ENCODE measurements at places on chromosomes 5 and 9. TPM values are rescaled to one million over a fixed set of nuclear protein-coding genes. Genes with fewer than 3 reads are reported as not detected.

GRCh38 chr5:133467335-133467779 lies 145.0 kb downstream of the FSTL4 start:
- DNase-seq: no peak

- no peak for DNase-seq
These were observed 1309.1 kb upstream of the DMAC1 start for GRCh38 chr9:9108641-9109040.

DNA sequence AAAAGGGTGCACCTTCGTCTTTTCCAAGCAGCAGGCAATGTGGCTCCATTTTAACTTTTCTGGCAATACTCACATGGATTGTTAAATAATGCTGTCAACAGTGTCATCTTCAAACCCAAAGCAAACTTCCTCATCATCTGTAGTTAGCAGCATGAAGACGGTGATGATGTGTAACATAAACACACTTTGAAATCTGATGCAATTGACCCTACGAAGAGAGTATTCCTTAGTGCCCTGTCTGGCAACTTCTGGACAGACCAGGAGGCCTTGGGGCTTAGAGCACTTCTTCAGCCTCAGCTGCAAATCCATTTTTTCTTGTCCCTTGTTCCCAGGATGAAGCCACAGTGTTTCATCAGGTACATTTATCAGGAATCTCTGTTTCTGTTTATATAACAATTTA lies 149.1 kb downstream of the GHR start:
- no peak for DNase-seq

GRCh38 chr5:176866707-176867310 lies 32.3 kb downstream of the HK3 start:
- DNase-seq: no peak

GRCh38 chr5:18720002-18720401 lies 1085.7 kb downstream of the TAF11L14 start:
- no peak for DNase-seq

GRCh38 chr5:82599692-82600091 lies 321.5 kb upstream of the RPS23 start:
- no peak for DNase-seq

- DNase-seq: no peak
These were observed 12.8 kb upstream of the TEX48 start for GRCh38 chr9:114694719-114695269.

DNA sequence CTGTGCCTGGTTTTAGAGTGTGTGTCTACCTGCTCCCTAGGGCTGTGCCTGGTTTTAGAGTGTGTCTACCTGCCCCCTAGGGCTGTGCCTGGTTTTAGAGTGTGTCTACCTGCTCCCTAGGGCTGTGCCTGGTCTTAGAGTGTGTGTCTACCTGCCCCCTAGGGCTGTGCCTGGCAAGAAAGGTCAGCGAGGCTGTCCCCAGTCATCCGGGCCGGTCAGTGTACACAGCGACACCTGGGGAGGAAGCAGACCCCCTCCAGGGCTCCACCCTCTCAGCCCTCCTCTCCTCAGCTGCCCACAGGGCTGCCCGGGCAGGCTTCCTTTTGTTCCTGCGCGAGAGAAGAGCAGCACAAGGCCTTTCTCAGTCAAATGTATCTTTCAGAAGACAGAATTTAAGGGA lies 4.1 kb downstream of the NRARP start:
- peak; percentile 33 for DNase-seq

DNA sequence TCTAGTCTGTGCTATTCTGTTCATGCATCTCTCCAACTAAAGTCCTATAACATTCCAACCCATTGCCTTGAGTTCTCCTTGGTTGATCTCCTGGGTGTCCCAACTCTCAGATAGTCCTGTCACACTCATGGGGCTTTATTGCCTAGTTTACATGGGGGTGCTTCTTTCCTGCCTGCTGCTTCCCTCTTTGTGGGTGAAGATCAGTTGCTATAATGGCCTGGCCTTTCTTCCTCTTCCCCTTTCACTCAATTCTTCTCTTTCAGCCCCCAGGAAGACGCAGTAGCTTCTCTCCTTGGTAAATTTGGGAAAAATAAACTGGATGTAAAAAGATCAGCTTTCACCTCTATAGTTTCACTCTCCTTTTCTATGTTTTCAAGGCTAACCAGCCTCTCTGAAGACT lies 66.5 kb downstream of the PTCD2 start:
- DNase-seq: no peak

GRCh38 chr5:170393235-170393634 lies 4.1 kb upstream of the KCNMB1 start:
- no peak for DNase-seq

DNA sequence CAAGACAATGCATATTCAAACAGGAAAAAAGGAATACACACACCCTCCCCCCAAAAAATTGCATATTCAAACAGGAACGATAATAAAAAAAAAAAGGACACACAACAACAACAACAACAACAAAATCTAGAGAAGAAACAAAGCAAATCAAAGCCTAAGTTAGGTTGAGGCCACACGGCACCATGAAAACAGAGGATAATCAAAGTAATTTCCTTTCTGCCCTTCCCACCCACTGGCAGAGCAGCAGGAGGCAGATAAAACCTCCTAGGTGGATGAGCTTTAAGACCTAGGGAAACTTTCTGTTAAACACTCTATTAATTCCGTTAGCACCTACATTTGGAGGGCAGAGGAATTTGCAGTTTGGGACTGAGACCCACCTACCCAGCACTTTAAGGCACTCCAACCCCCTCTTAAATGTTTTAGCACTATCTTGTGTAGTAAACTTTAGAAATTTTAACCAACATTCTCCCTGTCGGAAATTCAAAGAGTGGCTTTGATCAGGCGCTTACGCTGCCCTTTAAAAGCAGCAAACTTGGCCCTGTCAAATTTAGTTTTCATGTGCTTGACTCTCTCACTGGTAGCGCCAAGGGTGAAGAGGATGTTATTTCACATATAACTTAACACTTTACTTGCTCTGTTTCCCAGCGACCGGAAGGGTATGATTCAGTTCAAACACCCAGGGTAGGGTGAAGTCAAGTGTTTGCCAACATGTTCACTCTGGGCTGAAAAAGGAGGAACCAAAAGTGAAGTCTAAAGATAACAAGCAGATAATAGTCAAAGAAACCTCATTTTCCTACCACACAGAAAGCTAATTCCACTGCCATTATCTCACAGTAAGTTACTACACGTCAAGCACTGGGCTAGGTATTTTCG lies 9.2 kb downstream of the ENC1 start:
- no peak for DNase-seq

DNA sequence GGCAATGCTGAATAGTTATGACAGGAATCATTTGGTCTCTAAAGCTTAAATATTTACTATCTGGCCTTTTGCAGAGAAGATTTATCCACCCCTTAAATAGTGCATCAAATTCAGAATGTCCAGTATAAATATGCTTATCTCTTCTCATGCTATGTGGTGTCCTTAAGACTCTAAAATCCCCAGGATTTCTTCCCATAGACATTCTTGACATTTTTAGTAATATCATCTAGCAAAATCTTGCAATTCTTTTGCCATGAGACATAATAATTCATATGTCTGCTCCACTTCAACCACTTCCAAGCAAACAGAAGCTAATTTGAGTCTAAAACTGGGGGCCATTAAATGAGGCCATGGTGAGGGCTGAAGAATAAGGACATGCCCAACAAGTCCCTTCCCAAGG lies 1923.4 kb upstream of the CDH9 start:
- DNase-seq: no peak

DNA sequence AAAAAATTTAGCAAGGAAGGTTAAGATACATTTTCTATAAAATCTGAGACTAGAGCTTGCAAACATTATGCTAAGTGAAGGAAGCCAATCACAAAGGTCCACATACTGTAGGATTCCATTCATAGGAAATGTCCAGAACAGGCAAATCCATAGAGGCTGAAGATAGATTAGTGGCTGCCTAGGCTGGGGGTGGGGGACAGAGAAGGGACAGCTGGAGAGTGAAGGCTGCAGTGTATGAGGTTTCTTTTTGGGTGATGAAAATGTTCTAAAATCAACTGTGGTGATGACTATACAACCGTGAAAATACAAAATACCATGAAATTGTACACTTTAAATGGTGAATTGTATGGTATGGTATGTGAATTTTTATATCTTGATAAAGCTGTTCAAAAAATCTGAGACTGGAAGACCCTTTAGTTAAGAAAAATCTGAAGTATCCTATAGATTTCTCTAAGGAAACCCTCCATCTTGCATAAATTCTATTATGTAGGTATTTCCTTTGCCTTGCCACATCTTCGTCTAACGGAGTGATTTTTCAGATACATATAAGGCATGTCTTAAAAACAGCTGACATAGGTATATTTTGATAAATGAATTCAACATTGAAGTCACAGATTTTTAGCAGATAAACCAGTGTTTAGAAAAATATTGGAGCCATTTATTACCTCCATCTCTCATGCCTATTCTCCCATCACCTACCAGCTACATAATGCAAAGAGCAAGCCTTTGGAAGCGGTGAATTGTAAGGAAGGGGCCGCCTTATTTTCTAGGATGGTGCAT lies 121.1 kb downstream of the LMNB1 start:
- DNase-seq: no peak

DNA sequence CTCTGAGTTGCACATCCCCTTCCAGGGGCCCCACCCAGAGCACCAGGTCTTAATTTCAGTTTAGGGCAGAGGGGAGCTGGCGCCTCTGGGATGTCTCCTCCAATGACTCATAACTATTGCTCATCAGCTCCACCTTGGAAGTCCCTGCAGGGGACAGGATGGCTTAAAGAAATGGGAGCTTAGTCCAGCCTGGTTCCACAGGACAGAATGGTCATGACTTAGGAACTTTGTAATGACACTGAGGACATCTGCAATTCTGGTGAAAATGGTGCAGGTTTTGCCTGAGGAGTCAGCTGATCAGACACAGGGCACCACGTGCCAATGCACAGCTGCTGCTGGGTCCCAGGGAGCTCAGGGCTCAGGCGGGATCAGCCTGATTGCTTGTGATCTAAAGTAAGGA lies 16.4 kb upstream of the PPP1R26 start:
- no peak for DNase-seq

DNA sequence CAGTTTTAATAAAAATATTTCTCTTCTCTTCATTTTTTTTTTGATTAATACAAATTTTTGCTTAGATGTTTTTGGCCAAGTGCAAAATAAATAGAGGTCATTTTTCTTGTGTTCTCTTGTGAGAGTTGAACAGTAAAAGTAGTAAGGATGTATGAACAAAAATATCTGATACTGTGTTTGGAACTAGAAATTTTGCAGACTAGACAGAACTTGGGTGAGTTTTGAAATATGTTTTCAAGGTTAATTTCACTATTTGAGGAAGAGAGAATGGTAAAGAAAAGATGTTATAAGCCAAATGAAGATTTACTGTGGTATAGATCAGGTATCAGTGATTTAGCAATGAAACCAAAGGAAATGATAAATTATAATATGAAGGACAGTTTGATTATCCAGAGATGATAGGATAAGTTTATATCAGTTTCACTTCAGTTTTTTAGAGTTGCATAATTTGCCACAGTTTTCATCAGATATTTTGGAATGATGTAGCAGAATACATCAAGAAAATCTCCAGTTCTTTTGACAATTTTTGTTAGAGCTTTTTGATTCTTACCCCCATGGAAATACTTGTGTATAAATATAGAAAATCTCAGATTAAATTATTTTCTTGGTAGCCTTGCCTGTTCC lies 147.9 kb upstream of the VCAN start:
- no peak for DNase-seq

DNA sequence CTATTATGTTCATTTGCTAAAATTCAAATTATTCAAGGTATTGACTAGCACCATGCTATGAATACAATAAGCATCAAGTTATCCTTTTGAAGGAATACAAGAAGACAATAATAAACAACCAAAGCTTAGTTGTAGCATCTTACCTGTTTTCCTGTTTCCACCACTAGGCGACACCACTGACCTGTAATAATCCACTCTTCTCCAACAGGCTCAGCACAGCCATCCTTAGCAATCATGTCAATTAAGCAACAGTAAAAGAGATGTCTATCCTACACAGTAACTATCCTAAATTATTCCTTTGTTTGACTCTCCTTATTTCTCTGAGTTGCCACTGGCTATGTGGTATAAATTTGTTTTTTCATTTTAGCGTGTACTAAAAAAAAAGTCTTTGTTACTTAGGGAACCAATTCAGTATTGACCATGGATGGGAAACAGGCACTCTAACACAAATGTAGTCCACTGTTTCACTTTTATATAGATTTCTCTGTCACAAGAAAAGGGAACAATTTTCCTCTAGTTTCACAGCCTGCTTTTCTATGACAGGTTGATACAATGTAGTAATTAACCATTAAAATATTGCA lies 46.2 kb downstream of the PCA3 start:
- no peak for DNase-seq

DNA sequence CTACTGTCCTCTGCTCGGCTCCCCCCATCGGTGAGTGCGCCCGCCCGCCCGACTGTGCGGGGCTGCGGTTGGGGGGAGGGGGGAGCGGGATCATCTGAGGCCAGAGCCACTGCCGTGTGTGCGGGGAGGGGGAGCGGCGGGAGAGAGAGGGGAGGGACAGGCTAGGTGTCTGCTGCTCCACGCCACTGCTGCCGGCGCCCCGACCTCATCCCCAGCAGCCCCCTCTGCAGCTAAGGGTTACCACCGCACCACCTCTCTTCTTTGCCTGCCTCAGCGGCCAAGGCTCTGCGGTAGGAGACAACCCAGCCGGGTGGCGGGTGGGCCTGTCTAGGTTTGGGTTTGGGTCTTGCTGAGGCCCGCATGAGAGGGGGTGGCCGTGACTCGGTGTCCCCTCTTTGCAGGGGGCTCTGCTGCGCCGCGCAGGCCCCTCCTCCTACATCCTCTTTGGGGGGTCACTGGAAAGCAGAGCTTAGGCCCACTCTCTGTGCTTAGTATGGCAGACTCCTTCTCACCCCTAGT lies 670 bp upstream of the PURA start:
- DNase-seq: no peak

TXNDC8 gene
- total RNA-seq: not detected

HSPA5 gene
- 81.3 TPM for total RNA-seq

PCDHGA2 gene
- 0.08 TPM for total RNA-seq

SLCO4C1 gene
- total RNA-seq: 0.42 TPM

All from activated naive CD8-positive, alpha-beta T cell treated with anti-CD3 and anti-CD28 coated beads, Interleukin-2, amount 10 ng/mL, durations not matched to agents 7 days and 5 days (primary cell).